ENCODE measurements at places on chromosomes 6 and 20.

DNA sequence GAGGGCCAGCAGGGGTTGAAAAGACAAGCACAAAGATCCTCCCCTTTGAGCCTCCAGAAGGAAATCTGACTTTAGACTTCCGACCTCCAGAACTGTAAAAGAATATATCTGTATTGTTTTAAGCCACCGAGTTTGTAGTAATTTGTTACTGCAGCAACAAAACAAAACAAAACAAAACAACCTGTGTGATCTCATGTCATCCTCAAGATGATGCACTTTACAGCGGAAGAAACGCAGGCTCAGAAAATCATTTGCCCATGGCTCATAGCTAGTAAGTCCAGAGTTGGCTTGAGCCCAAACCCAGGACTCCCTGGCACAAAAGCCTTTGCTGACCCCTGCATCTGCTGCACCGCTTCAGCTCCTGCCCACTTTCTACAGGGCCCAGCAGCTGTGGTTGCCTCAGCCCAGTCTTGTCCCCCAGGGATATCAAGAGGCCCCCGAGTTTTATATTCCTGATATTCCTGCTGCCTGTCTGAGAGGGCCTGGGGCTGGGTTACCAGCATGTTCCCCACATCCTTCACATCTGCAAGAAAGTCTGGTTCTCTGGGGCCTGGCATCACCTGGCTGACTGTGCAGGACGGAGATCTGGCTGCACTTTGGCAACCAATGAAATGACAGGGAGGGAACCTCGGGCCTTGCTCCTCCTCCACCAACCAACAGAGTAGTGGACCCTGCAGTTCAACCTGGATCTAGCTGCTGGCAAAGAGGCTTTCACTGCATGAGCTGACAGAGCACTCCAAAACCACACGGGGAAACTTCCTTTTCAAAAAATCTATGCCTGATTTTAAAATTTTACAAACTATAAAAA, 56.9 kb downstream of the JPH2 start:
- no peak for DNase-seq

DNA sequence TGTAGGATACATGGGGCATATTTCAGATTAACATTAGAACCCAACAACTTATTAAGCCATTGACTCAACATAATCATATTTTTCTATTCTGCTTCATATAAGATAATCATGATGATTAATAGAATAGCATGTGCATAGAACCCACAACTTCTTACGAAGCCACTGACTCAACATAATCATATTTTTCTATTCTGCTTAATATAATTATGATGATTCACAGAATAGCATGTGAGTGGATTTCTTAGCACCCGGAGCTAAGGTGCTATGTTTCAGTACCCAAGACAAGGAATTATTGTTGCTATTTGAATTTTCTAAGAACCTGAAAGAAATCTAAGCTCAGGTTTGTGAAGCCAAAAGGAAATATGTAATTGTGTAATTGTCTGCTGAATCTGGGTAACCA, 96.8 kb downstream of the TENT5A start:
- DNase-seq: no peak

- no peak for DNase-seq
These were observed 49.7 kb downstream of the TOP1 start for GRCh38 chr20:41078329-41078728.

DNA sequence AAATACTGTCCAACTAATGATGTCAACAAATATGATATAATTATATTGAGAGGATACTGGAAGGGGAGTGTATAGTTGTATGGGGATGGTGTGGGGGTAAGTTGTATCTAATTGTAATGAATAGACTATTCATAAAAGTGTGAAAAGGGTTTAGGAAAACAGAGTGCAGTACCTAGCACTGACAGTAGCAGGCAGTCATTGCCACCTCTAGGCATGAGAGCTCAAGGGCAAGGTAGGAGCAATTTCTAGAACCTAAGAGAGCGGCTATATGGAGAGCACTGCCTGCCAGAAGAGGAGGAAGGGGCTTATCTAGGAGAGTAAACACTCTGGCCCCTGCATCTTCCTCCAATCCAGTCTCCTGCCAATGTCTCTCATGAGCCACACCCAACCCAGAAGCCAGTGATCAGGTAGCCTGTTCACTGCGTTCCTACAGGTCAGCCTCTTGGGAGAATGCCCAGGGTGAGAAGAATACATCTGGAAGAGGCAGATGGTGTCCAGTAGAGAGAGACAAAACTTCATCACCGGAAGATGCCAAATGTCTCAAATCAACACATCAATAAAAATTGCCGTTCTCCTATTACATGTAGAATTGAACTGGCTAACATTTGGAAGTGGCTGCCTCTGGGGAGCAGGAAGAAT, 200.0 kb downstream of the LY86 start:
- no peak for DNase-seq

DNA sequence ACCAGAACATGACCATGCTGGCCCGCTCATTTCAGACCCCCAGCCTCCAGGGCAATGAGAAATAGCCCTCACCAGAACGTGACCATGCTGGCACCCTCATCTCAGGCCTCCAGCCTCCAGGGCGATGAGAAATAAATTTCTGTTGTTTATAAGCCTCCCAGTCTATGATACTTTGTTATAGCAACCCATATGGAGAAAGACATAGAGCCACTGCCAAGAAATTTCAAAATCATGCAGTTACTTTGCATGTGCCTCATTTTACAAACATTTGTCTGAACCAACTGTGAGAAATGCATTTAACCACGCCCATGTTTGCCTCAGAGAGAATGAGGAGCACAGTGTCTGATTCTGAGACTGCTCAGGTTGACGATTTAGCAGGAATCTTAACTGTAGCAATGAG, 15.5 kb downstream of the CYP39A1 start:
- DNase-seq: no peak
